ENCODE measurements at places on chromosomes 6 and 20.

- no peak for DNase-seq
These were observed 11.2 kb downstream of the GNAS-AS1 start for GRCh38 chr20:58839474-58839874.

DNA sequence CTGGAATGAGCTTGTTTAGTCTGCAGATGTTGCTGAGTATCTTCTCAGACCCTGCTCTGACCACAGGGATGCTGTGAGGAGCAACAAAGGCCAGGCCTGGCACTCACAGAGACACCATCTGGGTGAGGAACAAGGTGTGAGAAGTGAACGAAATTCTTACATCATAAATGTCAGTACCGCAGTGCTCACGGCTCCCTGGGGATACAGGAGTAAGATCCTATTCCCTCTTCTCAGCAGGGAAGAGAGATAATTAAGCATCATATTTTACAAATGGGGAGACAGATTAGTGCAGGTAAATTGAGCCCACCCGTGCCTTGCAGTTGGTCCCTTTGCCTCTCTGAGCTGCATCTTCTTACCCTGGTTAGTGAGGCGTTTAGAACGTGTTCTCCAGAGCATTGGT lies 106.2 kb downstream of the DTD1 start:
- no peak for DNase-seq

DNA sequence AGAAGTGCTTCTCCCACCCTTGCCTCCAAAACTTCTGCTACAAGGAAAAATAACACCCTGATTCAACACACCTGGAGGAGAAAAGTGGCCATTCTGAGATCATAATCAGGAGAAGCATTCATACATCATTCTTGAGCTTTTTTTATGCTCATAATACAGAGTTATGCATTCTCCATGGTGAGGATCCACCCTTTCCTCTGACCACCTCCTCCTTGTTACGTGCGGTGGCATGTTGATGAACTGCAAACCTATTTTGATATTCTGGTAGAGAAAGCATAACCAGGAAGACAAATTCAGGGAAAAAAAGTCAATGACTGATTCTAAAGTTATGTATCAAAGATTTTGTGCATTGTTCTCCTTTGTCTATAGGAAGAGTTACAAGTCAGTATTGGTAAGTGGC lies 169.8 kb downstream of the KLHL32 start:
- DNase-seq = no peak

- DNase-seq = no peak
These were observed 102.6 kb downstream of the KIF13A start for GRCh38 chr6:17884498-17885478.

- DNase-seq = no peak
These were observed 9.8 kb downstream of the FOXA2 start for GRCh38 chr20:22574545-22575086.

DNA sequence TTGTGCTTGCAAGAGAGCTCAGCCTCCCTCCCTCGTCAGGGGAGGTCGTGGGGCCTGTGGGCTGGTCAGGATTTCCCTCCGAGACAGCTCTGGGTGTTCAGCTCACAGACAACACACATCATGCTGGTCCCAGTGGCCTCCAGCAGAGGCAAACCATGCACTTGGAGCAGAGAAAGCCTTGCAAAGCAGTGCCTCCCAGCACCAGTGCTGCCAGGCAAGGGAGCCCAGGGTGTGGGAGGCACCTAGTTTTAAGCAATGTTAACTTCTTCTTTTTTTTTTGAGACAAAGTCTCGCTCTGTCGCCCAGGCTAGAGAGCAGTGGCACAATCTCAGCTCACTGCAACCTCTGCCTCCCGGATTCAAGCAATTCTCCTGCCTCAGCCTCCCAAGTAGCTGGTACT lies 34.0 kb upstream of the INSM1 start:
- DNase-seq = no peak

All from RCC 7860 (cell line).